ENCODE measurements at places on chromosomes 11 and 22. TPM values are rescaled to one million over a fixed set of nuclear protein-coding genes. Genes with fewer than 3 reads are reported as not detected.

- no peak for DNase-seq
Observed at GRCh38 chr11:104700609-104701008, 197.7 kb downstream of the CASP12 start.

The PLAAT3 gene
- total RNA-seq = 21.7 TPM

DNA sequence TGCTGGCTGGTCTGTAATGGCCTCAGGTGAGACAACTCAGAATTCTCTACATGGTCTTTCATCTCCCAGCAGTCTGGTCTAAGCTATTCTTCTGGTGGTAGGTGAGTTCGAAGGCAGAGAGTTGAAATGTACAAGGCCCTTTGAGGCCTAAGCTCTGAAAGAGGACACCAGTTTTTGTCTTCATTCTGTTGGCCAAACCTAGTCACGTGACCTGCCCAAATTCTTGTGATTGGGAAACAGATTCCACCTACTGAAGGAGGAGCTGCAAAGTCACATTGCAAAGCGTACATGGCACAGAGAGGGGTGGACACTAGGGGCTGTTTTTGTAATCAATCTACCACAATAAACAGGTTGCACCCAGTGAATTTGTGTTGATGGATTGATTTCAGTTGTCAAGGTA, 193.5 kb downstream of the NAV2 start:
- DNase-seq = no peak

DNA sequence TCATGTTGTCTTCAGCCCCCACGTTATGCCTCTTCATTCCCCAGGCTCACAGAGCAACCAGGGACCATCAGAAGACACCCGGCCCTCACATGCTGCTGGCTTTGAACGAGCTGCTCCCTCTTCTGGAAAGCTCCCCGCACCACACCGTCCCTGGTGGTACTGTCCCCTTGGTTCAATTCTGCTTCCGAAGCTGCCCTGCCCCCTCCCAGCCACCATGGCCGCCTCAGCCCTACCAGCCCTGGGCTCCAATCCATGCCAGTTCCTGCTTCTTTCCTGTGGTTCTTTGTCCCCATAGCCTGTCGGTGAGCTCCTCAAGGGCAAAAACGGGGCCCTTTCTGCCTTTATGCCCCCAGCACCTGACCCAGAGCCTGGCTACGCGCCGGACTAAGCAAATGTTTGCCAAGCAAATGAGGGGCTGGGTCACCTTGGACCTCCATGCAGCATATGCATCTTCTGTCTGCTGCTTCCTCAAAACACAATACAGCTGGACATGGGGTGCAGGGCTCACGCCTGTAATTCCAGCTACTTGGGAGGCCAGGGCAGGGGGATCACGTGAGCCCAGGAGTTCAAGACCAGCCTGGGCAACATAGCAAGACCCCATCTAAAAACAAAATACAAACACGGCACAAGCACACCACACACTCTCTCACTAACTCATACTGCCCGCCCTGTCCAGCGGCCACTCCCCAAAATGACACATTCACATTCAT, 21.3 kb downstream of the TNKS1BP1 start:
- DNase-seq = no peak

GRCh38 chr22:37556710-37557109, 3.6 kb upstream of the CDC42EP1 start:
- no peak for DNase-seq

- DNase-seq = no peak
Observed at GRCh38 chr11:76803811-76804600, 20.9 kb downstream of the TSKU start.

- DNase-seq = no peak
Observed at GRCh38 chr11:110077831-110078325, 15.3 kb upstream of the ZC3H12C start.

DNA sequence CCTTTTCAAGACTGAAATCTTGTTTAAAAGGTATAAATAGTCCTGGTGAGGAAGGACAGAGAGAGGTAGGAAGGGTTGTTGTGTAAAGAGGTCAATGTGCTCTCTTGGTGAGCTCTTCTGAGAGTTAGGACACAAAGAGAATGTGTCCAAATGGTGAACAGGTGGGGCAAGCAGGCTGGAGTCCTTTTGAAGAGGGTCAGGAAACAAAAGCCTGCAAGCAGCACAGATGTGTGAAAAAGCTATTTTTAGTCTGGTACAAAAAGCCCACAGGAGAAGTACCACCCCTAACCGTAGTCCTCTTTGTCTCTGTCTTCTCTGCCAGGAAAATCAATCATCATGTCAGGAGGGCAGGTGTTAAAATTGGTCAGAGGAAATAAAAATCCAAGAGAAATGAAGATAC, 54.4 kb upstream of the SYN3 start:
- DNase-seq = no peak

GRCh38 chr11:129144256-129144655, 47.9 kb downstream of the ARHGAP32 start:
- no peak for DNase-seq

The NUP160 gene
- total RNA-seq = 22.2 TPM

GRCh38 chr11:105538588-105538987, 71.3 kb upstream of the GRIA4 start:
- DNase-seq = no peak

GRCh38 chr11:120271672-120272071, 31.7 kb downstream of the POU2F3 start:
- no peak for DNase-seq

The UPK3A gene
- total RNA-seq = not detected

DNA sequence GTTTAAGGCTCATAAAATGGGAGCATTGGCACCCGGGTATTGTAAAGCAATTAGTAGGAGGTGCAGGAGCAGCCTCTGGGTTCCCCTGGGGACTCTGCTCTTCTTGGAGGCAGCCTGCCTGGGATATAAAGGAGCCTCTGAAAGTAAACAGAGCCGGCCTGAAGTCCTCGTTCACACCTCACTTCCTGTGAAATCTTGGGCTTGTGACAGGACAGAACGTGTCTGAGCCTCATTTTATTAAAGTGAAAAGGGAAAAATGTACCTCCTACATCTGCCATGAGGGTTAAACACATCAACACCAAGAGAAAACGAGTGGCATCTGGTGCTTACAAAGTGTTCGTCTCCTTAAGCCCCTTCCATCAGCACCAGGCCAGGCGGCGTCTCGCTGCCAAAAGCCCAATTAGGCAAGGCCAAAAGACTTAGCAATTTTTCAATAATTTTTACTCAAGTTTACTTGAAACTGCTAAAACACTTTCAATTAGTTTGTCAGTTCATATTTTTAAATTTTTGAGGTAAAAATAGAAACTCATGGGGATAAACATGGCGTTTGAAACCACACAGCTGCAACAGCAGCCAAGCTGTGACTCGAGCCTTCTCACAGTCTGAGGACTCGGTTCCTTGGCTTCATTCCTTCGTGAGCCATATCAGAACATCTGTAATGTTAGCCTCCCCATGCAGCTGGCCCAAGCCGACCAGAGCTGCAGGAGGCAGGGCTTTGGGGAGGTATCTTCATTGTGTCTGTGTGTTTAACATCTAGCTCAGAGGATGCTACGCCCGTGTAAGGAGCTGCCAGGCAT, 33.6 kb downstream of the MAP6 start:
- DNase-seq = no peak

DNA sequence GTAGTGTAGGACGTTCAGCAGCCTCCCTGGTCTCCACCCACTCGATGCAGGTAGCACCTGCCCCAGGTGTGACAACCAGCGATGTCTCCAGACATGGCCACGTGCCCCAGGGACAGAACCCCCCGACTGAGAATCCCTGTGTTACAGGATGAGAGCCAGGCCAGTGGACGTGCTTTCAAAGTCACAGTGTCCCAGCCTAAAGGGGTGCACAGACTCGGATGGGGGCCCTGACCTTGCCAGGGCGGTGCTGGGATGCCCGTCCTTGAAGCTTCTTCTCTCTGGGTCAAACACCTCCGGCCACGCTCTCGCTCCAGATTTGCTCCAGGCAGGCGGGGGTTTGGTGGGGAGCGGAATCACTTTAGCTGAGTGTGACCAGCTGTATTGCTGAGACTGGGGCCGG, 23.3 kb upstream of the GAL start:
- no peak for DNase-seq

GRCh38 chr22:38570779-38571364, 889 bp upstream of the DMC1 start:
- no peak for DNase-seq

The MUC5AC gene
- total RNA-seq = not detected

DNA sequence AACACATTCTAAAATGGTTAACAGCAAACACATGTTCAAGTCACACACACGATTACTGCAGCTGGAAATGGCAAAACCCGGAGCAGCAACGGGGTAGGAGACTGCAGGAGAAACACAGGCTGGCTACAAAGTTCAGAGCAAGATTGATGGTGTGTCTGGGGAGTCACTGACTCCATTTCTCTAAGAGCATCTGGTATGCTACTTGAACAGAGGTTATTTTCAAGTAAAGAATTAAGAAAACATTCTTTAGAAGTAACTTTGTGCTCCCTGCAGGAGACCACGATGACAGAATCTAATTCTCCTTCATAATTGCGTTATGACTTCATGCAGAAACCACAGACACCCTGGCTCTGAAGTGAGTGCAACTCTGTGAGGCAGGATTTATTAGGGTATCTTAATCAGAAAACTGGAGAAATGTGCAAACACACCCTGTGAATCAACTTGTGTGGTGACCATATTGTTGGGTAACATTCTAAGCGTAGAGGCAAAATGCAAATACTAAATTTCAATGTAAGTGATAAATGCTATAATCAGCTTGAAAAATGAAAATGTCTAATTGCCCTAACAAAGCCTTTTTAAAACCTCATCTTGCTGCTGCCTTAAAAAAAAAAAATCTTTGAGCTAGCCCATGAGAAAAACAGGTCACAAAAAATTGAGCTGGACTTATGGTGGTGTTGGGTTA, 303.0 kb downstream of the CADM1 start:
- DNase-seq = no peak

GRCh38 chr11:93133488-93134109, 64.2 kb downstream of the SLC36A4 start:
- no peak for DNase-seq

The MYOD1 gene
- not detected for total RNA-seq

GRCh38 chr22:36129071-36129470, 31.5 kb downstream of the APOL3 start:
- DNase-seq = no peak

The FAM83F gene
- 0.18 TPM for total RNA-seq

DNA sequence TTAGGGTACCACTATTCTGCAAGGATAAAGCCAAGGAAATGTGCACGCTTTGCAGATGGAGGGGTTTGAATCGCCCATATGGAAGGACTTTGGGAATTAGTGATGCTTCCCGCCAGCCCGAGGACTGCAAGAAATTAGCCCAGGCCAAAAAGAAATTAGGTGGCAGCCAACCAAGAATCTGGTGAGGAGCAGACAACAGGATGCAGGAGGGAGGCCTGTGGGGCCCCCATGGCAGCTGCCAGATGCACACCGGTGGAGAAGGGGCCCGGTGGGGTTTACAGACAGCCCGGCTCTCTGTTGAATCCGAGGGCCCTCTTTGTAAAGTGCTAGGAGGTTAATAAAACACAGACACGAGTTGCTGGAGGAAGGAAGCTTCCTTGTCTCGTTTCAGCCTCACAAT, 73.5 kb downstream of the TIMP3 start:
- no peak for DNase-seq

DNA sequence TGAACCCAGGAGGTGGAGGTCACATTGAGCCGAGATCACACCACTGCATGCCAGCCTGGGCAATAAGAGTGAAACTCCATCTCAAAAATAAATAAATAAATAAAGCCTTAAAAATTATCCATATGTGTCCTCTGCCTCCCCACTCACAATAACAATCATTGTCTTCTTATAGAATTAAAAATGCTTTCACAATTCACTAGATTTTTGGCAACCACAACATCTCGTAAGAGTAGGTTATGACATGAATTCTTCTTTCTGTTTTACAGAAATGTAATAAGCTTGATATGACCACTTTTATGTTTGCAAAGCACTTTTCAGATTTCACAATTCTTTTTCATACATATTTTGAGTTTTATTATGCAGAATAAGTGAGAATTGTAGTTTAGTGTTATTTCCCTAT, 54.5 kb upstream of the HSPA8 start:
- DNase-seq = no peak

The ESAM gene
- total RNA-seq = 465 TPM

GRCh38 chr11:103537904-103538502, 428.8 kb downstream of the DYNC2H1 start:
- no peak for DNase-seq

GRCh38 chr22:20448630-20449029, 11.0 kb upstream of the SCARF2 start:
- no peak for DNase-seq

DNA sequence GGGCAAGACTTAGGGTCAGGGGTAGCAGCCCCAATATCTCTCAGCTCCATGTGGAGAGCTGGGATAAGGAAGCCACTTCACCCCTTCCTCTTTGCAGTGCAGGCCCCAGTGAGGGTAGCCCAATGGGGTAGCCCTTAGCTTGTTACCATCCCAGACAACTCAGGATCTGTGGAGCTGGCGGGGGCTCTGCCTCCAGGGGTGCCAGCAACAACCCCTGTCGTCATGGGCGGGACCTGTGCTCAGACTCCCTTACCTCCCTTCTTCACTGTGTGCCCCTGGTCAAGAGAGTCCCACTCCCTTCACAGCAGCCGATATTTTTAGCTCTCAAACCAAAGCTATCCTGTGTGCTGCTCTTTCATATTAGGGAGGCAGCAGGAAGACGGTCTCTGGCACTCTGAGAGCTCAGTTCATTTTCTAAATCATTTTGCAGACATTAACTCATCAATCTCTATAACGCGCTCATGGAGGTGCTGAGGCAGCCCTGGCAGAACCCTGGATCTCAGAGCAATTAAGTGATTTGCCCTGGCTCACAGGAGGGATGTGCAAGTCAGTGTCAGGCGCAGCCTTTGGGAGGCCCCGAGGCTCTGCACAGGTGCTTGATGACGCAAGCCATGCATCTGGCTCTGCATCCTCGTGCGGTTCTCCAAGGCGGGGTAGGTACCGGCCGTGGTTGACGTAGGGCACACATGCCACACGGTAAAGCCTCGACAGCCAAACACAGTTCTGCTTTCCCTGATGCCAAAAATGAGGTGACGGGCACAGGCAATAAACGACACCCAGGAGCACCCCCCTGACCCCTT, 357.6 kb downstream of the SHANK2 start:
- DNase-seq = no peak

GRCh38 chr11:74694136-74694930, 36.9 kb downstream of the CHRDL2 start:
- DNase-seq = no peak

Measured in glomerular endothelial cell (primary cell).